Endothelial cell (in vitro differentiated cells): ENCODE measurements at places on chromosomes 2 and 18.

GRCh38 chr18:58856881-58857280 is 7.8 kb upstream of the ZNF532 start:
- DNase-seq = no peak

- DNase-seq = no peak
Measured at GRCh38 chr18:21012308-21012707, 99.3 kb downstream of the ROCK1 start.

DNA sequence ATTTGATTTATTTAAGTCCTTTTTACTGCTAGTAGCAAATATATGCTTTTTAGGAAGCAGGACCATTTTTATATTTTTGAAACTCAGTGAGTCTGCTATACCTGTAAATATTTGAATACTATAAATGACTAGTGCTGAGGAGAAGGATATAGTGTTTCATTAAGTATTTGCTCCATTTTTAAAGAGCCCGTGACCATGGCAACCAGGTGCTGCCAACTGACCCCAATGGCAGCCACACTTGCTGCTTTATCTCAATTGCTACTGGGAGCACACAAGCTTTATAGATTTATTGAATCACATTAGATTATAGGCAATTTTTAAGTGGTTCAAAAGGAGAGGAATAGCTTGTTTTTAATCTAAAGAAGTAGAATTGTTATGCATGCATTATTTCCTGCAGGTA is 142.0 kb downstream of the SCG2 start:
- no peak for DNase-seq

- DNase-seq = no peak
Measured at GRCh38 chr2:200396781-200397242, 90.3 kb downstream of the SPATS2L start.

DNA sequence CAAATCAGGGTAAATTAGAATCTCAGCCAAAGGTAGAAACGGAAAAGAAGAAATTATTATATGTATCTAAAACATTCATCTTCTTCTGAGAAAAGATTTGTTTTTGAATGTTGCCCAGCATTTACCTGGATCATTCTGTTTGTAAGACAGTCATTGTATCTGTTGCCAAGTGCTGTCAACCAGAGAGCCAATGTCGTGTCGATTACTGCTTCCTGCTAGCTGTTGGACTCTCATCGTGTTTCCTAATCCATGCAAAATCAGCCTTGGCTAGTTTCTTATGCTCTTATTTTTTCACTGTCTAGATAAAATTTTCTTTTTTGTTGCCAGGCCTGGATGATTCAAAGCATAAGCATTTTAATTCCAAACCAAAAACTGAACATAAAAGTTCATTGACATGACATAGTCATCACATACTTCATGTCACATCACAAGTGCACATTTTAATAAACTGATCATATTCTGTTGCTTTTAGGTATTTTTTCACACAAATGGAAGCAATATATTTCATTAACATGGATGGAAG is 202.3 kb downstream of the KCNH7 start:
- no peak for DNase-seq

DNA sequence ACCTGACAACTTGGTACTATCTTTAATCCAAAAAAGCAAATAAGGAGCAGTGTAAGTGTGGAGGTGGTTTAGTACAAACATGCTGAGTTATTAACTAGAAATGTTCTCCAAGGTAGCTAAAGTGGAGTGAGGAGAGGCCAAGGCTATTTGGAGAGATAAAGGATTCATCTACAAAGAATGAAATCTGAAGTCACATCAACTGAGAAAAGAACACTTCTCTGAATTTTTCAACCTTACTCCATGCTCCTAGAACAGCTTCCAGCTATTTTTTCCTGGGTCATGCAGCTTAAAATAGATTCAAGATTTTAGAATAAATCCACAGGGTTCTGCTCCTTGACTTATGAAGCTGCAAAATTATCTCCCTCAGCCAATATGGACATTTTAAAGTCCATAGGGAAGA is 18.7 kb downstream of the IMMT start:
- no peak for DNase-seq

DNA sequence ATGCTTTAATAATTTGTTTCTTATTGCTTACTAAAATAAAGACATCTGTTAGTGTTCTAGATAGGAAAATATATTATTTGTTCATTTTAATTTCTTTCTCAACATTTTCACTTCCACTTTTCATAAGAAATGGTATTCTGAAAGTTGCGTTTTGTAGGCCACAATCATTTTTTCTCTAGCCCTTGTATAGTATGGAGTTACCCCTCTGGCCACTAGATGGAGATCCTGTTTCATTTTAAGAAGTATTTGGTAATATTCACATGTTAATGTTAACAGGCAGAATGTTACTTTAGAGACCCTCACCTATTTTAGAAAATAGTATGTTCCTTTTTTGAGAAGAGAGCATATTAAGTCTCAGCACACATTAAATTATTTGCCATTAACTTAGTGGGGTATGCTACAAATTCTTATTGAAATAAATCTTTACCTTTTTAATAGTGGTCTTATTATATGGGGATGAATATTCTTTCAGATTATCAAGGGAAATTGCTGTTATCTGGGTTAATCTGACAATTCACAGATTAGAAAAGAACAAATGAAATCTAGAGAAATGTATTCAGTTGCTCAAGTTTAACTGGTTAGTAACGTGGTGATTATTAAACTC is 73.9 kb upstream of the TTC27 start:
- no peak for DNase-seq
